Gastroesophageal sphincter (tissue), 4 donors: ENCODE measurements at places on chromosomes 11 and 22.

- ATAC-seq: no peak
Observed at GRCh38 chr11:73528013-73528412, 69.9 kb downstream of the FAM168A start.

DNA sequence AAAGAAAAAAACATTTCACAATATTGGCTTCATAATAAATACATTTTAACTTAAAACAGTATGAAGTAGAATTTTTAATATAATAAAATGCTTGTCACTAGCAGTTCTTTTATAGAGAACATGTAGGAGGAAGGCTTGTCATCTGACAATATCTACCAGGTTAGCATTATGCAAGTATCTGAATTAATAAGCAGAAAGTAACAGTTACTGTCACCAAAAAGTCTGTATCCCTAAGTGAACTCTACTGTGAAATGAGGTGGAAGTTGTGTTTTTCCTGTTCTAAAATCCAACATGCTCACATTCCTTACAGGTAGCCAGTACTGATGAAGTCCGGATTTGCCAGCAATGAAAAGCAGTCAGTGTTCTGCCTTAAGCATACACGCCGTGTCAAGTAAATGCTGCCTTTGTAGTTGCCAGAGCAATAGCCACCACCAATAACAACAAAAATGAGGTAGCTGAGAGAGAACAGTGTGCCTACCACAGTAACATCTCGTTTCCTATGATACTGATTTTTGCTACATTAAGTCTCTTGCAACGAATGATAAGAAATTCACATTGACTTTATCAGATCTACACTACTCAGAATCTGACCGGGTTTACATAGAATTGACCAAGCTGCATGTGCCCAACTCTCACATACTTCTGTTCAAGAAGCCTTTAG lies 95.5 kb downstream of the SIK3 start:
- no peak for ATAC-seq

GRCh38 chr22:32052936-32053791 lies 10.1 kb downstream of the SLC5A1 start:
- no peak for ATAC-seq

DNA sequence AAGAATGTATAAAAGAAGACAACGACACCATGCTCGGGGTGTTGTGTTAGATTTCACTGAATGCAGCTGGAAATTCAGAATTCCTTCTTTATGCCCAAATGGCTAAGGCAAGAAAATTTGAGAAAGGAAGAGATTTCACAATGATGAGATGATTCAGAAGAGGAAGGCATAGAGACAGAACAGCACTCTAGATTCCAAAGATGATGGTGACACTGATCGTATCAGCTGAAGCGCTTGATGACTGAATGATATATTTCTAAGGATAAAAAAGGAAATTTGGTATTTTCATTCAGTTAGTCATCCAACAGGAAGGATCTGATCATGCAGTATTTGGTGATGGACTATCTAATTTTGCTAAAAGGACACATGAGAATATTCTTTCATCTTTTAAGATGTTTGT lies 189.2 kb downstream of the EFCAB6 start:
- ATAC-seq: no peak

GRCh38 chr11:78737891-78738290 lies 163.2 kb upstream of the NARS2 start:
- no peak for ATAC-seq

DNA sequence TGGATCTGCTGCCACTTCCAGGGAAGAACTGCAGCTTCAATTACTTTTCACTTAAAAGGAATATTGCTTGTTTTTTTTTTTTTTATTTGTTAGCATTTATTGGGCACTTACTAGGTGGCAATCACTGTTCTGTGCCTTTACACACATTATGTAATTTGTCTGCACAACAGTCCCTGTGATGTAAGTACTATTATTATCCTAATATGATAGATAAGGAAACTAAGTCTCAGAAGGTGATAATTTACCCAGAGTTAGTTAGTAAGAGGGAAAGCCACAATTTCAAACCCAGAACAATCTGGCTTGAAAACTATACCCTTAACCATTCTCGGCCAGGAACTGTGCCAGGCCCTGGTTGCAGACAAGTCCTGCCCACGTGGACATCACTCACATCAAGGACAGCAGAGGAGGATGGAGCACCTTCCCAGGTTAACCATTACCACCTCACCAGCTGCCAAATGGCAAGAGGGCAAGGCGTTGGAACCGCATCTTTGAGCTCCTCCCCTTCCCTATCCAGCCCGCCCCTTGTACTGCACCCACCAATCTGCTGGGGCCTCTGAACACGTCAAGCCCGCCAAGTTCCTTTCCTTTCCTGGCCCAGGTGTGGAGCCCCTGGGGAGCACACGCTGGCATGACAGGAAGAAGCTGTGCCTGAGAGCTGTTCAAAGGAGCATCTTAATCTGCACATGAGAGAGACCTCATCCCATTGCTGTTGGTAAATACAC lies 78.4 kb downstream of the NAV2 start:
- no peak for ATAC-seq

- no peak for ATAC-seq
Observed at GRCh38 chr11:106999196-106999595, 19.1 kb downstream of the GUCY1A2 start.

GRCh38 chr11:133570376-133570775 lies 38.1 kb upstream of the OPCML start:
- ATAC-seq: no peak

DNA sequence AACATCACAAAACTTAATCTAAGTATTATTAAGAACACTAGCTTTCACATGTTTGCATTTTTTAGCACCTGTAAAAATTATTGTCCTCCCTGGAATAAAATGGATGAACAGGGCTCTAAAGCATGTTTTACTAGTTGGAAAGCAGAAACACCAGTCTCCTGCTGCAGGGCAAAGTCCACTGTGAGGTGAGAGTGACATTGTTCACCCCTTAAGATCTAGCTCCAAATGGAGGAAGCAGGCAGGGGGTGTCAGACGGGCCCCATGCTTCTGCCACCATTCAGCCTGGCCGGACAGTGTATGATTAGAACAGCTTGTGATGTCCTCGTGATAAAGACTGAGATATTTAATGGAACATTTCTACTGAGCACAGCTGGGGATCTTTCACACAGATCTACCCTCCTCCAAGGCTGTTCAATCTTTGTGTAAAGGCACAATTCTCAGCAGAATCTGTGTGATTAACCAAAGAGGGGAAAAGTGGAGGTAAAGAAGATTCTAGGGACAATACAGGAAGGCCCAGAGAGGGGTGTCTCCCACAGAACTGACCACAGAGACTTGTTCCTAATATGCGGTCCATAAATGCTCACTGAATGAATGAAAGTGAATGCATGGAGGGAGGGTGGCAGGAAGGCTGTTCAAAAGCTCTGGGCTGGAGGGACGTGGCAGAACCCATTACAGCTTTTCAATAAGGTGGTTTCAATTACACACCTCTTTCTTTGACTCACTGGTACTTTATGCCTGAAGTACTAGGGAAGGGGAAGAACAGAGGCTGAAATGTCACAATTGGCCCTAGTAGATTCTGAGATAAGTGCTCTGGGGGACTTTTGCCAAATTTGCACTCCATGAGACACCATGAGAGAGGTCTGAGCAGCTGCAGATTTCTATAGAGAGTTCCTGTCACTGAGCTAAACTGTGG lies 239.1 kb upstream of the ARHGAP20 start:
- ATAC-seq: peak; percentile 4

- no peak for ATAC-seq
Observed at GRCh38 chr11:1938343-1939005, 8.7 kb upstream of the MRPL23 start.

GRCh38 chr11:10758957-10759356 lies 7.9 kb downstream of the CTR9 start:
- no peak for ATAC-seq

DNA sequence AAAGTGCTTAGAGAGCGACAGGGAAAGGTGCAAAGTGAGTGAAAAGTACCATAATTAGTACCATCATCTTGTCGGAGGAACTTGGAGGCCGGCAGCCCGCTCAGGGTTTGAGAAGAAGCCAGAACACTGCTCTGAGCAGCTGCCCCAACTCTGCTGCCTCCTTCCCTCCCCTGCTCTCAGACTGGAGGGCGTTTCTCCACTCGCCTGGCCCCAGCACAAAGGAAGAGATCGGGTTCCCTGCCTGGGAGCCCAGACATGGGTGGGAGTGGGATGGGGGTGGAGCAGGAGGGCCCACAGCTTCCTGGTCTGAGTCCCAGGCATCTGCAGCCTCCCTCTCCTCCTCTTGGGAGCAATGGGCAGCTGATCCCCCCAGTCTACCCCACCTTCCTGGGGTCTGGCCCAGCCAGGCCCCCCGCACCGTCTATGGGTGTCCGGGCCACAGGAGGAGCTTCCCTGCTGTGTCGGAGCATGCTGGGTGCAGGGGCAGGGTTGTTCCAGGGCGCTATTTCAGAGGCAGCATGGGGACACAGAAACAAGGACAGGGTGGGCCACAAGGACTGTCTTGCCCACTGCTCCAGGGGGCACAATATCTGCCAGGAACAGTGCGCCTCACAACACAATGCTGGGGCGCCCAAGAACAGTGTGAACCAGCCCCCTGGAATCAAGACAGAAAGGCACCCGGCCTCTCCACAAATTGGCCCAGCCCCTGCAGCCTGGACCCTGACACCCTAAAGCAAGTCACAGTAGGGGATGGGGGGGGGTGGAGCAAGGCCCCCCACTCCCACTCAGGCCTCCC lies 4.8 kb downstream of the LIF start:
- no peak for ATAC-seq
